Tongue (tissue), 3 donors: ENCODE measurements at places on chromosomes 4 and X. TPM values are rescaled to one million over a fixed set of nuclear protein-coding genes. Genes with fewer than 3 reads are reported as not detected.

SPACA5 gene
- not detected for total RNA-seq

SPIN2A gene
- 0.41 TPM for total RNA-seq

- no peak for DNase-seq
Observed at GRCh38 chr4:123621072-123621705, 224.6 kb downstream of the SPRY1 start.

DNA sequence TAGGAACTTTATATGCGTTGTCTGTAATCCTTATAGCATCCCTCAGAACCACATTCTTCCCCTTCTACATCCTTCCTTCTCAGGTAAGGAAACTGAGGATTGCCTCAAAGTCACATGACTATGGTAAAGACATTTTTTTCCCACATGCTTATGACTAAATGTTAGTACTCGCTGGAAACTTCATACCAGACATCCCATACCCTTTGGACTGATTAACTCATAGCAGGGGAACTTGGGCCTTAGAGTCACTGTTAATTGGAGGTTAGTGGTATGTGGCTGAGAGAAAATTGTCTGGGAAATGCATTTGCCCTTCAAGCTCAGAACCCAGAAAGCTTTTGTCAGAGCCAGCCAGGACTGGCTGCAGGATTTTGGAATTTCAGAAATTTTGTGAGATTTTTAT, 155.0 kb downstream of the RELL1 start:
- DNase-seq: no peak

- DNase-seq: no peak
Observed at GRCh38 chr4:89298155-89298554, 9.4 kb downstream of the GPRIN3 start.

GRCh38 chr4:109462802-109463201, 29.2 kb downstream of the SEC24B start:
- DNase-seq: no peak

DNA sequence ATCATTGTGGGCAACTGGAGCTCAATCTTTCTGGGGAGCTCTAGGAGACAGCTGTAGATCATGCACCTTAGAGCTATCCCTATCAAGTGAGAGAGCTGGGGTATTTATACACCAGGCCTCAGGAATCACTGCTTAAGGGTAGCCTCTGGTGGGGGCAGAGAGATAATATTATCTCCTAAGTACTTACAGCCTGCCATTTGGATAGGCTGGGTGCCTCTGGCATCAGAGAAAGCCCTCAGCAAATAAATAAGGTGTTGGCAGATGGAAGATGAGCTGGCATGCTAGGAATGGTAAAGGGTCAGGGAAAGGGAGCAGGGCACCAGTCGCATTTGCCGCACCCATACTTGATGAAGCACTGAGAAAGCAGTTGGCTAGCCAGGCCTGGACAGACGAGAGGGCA, 75.9 kb downstream of the HCCS start:
- no peak for DNase-seq

DNA sequence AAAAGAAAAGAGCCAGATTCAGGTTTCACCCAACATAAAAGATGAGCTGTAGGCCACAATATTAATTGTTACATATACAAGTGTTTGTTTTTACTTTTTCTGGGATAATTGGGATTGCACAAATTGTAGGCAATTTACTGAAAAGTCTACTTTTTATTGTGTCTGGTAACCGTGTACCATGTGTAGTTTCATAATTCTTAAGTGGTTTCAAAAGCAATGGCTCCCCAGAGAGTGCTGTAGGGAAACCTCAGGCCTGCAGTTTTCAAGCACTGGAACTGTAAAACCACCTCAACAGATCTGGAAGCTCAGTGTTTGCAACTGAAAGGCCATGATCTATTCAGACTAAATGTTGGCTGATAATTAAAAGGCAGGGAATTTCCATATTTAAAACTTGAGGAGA, 53.9 kb upstream of the MMAA start:
- DNase-seq: no peak

GRCh38 chr4:139242511-139243051, 37.4 kb downstream of the MGARP start:
- no peak for DNase-seq
